RPMI8226 (cell line): ENCODE measurements at places on chromosomes 5 and 9.
A peak's percentile ranks its signal among the peaks of the same experiment; 100 is the strongest.

DNA sequence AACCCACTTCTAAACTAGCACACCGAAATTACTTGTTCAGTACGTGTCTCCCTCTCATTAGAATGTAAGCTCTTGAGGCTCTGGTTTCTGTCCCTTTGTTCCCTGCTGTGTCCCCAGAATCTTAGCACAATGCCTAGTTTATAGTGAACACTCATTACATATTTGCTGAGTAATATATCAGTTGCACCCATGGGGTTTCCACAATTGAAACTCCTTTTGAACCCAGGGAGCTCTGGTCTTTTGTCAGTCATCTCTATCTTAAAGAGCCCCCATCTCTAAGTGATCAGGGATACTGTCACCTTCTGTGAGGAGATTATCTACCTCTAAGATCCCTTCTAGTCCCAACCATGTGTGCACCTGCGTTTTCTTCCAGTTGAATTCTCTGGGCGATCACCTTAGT, 12.8 kb downstream of the CAMK4 start:
- DNase-seq: no peak

DNA sequence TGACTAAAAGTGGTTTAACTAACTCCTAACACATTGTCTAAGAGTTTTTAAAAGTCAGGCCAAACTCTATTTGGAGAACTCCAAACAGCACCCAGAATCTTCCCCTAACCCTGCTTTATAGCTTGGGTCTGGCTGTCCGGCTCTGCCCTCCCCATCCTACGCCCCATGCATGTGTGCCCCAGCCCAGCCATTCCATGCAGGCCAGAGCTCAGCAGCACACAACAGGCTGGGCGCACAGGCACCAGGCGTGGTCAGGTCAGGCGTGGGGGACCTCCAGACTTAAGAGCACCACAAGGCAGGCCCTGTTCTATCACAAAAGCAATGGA, 31.1 kb downstream of the SHB start:
- DNase-seq: no peak

DNA sequence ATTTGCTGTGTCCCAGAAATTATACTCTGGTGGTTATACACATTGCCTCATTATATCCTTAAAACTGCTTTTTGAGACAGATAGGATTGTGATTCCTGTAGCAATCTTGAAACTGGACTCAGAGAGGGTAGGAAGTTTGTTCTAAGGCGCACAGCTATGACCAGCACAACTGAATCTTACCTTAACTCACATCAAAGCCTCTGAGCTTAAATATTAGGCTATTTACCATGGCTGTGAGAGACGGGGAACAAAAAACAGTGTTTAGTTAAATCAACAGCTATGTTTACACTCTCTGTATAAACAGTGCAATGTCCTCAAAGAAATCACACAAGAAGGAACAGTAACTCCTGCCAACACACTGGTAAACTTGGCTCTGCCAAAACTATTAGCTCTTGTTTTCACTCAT, 50.9 kb upstream of the TUT7 start:
- no peak for DNase-seq

DNA sequence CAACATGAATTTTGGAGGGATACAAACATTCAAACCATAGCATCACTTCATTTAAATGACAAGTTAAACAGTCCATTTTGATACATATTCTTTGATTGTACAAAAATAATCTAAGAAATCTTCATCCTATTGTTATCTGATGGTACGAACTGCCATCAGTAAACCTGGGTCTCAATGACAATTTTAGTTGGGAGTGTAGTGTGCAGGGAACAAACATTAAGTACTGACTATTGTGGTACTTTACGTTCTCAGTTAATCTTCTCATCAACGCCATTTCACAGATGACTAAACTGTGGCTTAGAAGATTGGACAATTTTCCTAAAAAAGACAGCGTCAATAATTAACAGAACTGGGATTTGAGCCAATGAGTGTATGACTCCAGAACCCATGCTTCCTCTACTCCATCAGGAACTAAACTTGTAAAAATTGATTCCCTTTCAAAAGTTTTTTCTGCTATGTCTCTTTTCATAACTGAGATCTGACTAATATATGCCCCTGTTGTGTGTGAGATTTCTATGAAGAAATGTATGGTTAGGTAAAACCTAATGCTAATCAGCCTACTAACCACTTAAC, 21.1 kb downstream of the TNPO1 start:
- DNase-seq: no peak

- DNase-seq: no peak
These were observed 169.4 kb downstream of the APBA1 start for GRCh38 chr9:69502671-69503301.

DNA sequence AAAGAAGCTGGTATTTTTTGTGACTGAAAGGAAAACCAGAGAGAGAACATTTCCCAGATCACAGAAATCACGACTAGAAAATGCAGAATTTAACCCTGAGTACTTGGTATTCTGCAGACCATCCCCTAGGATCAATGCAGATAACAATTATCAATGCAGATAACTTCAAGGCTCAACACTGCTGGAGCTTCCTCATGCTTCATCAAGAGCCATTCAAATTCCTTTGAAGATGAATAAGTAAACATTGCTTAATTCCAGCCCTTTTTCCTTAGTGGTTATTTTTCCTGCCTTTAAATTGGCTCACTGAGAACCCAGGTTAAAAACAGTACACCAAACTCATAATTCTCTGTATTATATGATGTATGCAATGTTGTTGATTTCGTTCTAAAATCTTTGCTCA, 370.1 kb upstream of the TLE4 start:
- no peak for DNase-seq

DNA sequence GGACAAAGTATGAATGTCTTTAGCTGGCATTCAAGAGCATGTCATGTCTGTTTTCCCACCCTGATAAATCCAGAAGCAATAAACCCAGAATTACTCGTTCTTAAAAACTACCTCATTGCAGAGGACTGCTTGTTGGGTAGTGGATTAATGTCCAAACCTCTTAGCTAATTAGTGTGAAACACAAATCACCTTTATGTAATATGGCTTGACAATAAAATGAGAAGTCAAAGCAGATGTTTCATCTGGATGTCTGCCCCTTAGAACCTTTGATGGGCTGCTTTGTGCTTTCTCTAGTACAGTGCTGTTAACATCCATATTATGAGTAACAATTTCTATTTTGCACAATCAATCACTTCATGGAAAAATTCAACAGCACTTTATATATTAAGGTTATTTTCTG, 149.1 kb upstream of the TUT7 start:
- DNase-seq: no peak

DNA sequence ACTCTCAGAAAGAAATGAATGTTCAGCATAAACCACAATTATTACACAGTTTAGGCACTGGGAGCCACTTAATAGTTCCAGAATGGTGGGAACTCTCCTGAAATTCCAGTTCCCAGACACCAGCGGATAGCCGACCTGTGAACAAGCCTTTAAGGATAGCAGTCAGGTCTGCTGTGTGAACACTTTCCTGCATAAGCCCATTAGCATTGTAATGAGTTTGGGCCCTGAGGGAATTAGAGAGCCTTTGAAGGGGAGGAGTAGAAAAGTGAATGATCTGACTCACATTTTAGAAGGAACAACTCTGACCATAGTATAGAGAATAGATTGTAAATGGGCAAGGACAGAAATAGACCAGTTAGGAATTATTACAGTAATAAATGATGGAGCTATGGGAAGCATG, 189.1 kb downstream of the ADGRV1 start:
- no peak for DNase-seq

DNA sequence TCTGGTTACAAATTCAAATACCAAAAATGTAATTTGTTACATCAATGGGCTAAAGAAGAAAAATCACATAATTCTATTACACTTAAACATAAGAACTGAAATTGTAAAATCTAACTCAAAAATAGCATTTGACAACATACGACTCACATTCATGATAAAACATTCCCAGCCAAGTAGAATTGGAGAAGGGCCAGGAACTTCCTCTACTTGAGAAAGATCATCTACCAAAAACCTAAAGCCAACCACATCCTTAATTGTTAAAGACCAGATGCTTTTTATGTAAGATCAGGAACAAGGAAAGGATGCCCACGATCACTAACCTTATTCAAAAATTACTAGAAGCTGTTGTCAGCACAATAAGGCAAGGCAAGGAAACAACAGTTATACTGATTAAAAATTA, 1819.8 kb upstream of the C9orf72 start:
- no peak for DNase-seq

DNA sequence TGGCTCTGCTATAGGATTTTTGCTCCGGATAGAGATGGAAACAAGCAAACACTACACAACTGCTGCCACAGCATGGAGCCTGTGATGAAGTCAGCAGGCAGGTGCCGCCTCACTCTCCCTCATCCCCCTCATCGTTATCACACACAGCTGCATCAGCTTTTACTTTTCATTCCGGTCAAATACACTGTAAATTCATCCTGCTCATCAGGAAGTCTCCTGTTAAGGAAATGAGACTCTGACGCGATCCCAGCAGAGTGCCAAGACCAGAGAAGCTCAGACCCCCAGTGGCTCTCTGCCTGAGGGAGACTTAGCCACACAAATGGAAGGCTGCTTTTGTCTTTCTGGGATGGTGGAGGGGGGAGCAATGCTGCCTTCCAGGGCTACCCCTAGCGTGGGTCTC, 270.2 kb downstream of the ELAVL2 start:
- DNase-seq: no peak

- DNase-seq: no peak
These were observed 85.6 kb upstream of the ATP10B start for GRCh38 chr5:160937570-160937969.

DNA sequence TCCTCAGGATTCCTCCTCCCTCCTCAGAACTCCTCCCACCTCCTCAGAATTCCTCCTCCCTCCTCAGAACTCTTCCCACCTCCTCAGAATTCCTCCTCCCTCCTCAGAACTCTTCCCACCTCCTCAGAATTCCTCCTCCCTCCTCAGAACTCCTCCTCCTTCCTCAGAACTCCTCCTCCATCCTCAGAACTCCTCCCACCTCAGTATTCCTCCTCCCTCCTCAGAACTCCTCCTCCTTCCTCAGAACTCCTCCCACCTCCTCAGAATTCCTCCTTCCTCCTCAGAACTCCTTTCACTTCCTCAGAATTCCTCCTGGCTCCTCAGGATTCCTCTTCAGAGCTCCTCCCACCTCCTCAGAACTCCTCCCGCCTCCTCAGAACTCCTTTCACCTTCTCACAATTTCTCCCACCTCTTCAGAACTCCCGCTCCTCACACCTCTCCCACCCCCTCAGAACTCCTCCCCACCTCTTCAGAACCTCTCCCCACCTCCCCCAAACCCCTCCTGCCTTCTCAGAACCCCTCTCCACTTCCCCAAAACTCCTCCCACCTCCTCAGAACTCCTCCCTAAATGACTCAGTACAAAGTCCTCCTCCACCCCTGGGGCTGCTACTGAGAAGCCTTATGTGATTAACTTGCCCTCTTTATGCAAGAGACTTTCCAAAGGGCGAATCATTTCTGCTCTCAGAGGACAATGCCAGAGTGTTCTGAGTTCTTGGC, 23.2 kb downstream of the SLC46A2 start:
- DNase-seq: peak; percentile 6

DNA sequence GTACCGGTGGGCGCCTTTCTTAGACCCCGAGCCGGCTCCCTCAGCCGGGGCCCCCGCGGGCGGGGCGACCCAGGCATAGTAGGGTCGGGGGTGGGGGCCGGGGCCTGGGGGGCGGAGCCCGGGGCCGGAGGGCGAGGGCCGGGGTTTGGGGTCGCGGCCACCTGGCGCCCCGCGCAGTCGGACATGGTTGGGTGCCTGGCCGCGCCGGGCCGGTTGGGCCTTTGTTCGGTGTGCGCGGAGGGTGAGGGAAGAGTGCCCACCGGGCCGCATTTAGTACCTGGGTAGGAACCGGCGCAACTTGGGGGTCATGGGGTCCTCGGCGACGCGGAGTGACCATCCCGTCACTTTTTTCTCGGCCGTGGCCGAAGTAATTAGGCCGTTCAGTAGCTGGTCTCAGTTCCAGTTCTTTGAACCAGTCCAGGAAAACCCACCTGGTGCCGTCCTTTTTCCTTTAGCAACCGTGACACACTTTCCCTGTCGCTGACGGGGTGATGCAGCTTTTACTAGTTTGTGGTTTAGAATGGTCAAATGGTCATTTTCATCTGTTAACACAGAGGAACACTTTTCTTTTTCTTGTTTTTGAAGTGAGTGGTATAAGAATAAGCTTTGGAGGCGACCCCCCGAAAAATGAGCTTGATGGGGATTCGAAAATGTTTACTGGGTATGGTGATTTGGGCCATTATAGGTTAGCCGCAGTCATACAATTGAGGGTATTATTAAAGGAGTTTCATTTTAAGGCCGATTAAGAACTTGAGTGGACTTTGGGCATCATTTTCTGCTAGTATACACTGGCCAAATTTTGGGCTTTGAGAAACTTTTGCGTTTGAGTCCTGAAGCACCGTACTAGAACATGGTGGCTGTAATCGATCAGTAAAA, 589 bp downstream of the CKS2 start:
- DNase-seq: no peak

DNA sequence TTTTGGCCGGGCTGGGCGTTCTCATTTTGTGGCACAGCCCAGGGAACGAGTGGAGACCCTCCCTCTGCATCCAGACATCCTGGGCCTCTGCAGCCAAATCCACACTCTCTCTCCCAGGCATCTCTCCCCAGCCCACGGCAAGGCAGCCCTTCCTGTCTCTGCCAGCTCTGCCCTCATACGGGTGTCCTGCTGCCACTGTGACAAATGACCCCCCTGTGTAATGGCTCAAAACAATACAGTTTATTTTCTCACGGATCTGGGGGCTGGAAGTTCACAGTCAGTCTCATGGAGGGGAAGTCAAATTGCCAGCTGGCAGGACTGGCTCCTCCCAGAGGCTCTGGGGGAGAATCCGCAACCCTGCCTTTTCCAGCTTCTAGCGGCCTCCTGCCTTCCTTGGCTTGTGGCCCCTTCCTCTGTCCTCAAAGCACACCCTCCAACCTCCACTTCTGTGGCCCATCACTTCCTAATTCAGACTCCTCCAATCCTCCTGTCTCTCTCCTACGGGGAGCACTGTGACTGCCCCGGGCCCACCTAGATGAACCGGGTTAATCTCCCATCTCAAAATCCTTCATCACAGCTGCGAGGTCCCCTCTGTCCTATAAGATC, 70.2 kb upstream of the COL5A1 start:
- DNase-seq: no peak

- no peak for DNase-seq
These were observed 173.9 kb upstream of the ZNF462 start for GRCh38 chr9:106689089-106689488.

DNA sequence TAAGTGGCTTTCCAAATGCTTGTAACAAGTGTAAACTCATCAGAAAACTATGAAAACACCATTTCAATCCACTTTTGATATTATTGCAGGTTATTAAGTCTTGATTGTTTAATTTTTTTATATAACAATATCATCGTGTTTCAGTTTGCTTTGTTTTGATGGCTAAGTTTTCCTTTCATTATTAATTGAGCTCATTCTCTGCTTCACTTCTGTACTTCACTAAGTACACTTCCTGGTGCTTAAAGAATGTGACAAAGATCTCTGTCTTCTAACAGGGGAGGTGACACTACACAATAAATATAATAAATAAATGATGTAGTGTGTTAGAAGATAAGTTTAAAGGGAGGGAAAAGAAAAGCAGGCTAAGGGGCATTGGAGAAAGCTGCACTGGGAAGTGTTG, 13.0 kb upstream of the RAD23B start:
- no peak for DNase-seq

- no peak for DNase-seq
These were observed 25.0 kb downstream of the FAM163B start for GRCh38 chr9:133584167-133584558.
